ENCODE measurements at places on chromosomes 6 and 20.

GRCh38 chr6:143061597-143062385 is 1.1 kb downstream of the AIG1 start:
- DNase-seq = no peak

GRCh38 chr6:17600527-17601385 is 654 bp downstream of the FAM8A1 start:
- peak; percentile 44 for DNase-seq

DNA sequence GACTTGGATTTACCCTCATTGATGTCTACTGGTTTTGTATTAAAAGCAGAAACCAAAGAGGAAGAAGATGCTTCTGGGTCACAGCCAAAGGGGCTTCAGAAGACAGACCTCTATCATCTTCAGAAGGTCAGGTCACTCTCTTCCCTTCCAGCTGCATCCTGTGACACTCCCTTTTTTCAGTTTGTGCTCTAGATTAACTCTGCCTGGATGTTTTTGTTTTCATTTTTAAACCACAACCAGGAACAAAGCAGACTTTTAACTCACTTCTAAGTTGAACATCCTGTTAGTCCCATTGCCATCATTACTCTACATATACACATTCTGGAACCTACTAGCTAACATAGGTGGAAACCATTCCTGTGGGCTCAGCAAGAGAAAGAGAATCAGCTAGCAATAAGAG is 45.2 kb downstream of the AKIRIN2 start:
- no peak for DNase-seq

DNA sequence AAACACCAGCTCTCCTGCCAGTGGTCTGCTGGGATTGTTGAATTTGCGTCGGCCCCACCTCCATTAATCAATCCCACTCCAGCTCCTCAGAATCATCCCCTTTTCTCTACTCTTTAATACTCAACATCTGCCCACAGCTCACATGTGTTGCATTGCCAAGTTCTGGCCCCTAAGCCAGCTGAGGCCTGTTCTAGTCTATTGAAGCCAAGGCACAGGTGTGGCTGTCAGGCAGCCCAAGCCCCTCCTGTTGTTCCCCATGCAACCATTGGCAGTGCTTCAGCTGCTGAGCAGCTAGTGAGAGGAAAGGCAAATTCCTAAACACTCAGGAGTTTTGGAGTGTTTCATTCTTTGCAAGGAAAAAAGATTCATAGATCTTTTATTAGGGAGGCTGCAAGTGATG is 128.0 kb upstream of the NT5E start:
- DNase-seq = peak; percentile 11

GRCh38 chr20:9500121-9500520 is 14.3 kb upstream of the LAMP5 start:
- DNase-seq = no peak

- DNase-seq = no peak
Observed at GRCh38 chr20:1656844-1657243, 735 bp downstream of the SIRPG start.

GRCh38 chr20:4721719-4722118 is at the start of gene PRND:
TSS of gene PRND (plus strand) at chr20:4721909. CDS start at chr20:4724552, 2,643 bp downstream.
- DNase-seq = peak; percentile 50

GRCh38 chr20:3119044-3119443 is 34.5 kb upstream of the AVP start:
- no peak for DNase-seq

GRCh38 chr6:132143258-132143657 is 192.1 kb upstream of the CCN2 start:
- no peak for DNase-seq

GRCh38 chr20:49874696-49875095 is 40.6 kb downstream of the SPATA2 start:
- no peak for DNase-seq

- DNase-seq = peak; percentile 25
Observed at GRCh38 chr6:155872961-155873360, 417.3 kb upstream of the NOX3 start.

GRCh38 chr6:117440706-117441525 is 15.2 kb upstream of the ROS1 start:
- DNase-seq = no peak

GRCh38 chr6:72382602-72383529 is 239.0 kb upstream of the KCNQ5 start:
- DNase-seq = no peak

DNA sequence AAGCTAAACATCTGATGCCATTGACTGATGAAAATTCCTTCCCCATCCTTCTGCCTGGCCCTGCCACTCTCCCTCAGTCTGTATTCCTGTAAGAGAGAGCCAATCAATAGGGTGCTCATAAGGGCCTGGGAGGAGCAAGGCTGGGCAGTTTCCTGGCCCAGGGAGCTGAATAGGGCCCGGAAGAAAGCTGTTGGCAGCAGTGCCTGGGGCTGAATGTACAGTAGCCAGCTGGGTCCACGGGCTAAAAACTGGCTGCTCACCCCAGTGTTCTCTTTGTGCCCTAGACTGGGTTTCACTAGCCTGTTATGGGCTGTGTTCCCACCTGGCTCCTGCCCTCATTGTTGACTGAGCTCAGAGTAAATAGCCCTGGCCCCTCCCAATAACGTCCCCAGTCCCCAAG is 1.7 kb upstream of the WFDC2 start:
- no peak for DNase-seq

- DNase-seq = no peak
Observed at GRCh38 chr20:13515796-13516558, 122.8 kb downstream of the TASP1 start.

GRCh38 chr6:6586671-6587526 is 1.6 kb upstream of the LY86 start:
- no peak for DNase-seq

- DNase-seq = peak; percentile 84
Observed at GRCh38 chr6:163356324-163356723, 58.2 kb upstream of the QKI start.

DNA sequence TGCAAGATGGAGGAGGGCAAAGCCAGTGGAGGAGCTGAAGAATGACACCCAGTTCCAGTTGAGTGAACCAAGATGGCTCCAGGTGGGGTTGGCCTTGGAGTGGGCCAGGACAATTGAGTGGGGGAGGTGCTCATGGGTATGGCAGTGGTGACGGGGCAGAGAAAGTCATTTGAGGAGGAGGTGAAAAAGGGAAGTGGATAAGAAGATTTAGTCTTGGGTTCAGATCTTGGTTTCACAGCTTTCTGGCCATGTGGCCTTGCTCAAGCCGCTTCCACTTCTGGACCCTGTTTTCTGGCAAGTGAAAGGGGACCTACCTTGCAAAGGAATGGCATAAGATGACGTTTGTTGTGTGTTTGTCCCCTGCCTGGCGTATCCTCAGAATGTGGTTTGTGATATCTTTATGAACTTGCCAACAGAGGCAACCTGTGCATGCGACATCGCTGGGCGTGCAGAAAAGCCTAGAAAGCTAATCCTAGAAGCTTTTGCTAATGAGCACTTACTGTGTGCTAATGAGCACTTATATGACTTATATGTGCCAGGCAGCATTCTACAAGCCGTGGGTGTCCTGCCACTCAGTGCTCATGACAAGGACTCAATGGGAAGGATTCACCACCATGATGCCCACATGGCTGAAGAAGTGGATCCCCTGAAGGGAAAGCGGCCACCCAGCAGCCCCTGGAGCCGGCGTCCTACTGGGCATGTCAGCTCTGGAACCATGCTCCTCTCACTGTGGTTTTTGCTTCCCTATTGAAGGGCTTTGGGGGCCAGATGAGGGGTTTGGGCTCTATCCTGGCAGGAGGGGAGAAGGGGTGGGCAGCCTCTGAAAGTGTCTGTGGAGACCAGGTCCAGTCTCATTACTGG is 23.6 kb upstream of the STX16 start:
- no peak for DNase-seq

DNA sequence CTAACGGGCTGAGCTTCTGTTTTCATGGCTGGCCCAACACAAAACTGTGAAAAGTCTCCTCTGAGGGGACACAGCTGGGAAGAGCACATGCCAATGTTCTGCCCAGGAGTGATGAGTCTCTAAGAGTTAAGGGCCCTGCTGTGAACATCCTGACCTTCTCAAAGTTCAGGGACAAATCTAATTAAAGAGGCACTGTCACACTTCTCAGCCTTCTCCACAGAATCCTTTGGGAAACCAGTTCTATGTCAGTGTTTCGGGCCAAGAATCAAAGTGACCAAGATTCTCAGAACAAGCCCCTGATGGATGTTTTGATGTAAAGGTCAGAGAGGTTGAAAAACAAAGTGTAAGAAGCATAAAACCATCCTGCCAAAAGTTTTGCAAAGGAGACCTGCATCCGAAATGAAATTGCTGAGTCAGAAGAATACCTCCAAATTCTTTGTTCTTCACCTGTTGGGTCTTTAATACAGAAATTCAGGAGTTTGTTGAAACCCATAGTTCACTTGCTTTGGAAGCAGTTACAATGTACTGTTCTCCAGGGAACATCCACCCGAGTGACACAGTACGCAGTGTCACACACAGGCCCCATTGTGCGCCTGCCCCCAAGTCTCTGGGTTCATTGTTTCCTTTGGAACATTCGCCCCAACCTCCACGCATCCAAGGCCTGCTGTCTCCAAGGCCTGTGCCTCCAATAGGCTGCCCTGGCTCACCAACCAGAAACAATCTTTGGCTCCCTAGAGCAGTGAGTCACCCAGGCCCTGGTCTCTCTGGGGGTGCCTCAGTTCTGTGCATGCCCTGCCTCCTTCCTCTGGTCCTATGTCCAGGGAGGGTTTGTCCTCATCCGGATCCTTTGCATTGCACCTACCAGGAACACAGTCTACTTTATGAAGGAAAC is 65.5 kb upstream of the QKI start:
- no peak for DNase-seq

DNA sequence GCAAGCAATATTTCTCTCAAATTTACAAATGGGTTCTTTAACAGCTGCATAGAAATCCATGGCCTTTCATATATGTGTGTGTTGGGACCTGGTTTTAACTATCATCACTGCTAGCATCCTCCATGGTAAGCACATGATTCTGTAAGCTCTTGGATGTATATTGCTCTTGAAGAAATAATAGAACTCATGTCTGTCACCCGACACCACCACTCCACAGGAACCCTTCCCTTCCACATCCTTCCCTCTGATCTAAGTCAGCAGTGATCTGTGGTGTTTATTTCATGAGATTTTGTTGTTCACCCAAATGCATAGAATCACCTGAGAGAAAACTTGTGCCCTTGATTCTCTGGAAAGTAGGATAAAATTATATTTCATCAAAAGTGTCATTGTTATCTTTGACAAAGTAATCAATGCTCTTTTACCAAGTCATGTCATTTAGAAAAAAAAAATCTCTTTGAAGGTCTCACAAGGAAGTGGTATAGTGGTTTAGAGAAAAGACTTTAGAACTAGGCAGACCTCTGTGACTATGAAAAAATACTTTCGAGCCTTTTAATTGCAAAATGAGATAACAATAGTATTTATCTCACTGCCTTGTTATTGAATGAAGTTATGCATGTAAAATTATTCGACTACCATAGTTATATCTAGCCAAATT is 649.8 kb upstream of the SLC35B3 start:
- DNase-seq = no peak

- DNase-seq = no peak
Observed at GRCh38 chr6:39296745-39297640, 17.2 kb downstream of the KCNK17 start.

DNA sequence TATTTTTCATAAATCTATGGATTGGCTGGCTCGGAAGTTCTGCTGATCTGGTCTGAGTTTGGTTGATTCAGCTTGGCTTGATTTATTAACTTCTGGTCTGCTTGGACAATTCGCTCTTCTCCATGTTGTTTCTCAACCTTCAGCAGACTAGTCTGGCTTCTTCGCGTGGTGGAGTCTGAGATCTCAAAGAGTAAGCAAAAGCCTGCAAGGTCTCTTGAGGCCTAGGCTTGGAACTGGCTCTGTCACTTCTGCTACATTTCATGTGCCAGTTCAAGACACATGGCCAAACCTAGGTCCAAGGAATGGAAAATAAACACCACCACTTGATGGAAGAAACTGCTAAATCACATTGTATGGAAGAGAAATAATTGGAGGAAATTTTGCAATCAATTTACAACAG is 115.1 kb upstream of the JAG1 start:
- DNase-seq = no peak

DNA sequence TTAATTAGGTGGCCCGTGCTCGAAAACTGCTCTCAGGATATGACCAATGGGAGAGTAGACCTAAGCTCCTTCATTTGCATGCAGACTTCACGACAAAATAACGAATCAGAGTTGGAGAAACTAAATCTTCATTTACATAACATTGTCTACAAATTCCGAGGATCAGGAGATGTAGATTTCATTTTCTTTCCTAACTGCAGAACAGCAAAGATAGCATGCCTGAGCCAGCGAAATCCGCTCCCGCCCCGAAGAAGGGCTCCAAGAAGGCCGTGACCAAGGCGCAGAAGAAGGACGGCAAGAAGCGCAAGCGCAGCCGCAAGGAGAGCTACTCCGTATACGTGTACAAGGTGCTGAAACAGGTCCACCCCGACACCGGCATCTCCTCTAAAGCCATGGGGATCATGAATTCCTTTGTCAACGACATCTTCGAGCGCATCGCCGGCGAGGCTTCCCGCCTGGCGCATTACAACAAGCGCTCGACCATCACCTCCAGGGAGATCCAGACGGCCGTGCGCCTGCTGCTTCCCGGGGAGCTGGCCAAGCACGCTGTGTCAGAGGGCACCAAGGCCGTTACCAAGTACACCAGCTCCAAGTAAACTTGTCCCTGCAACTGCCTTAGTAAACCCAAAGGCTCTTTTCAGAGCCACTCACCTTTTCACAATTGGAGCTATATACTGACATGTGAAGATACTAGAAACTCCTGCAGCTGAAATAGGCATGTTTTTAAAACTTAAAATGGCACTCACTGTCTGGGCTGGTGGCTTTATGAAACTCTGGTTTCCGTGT is 96.5 kb downstream of the HFE start:
- peak; percentile 47 for DNase-seq

DNA sequence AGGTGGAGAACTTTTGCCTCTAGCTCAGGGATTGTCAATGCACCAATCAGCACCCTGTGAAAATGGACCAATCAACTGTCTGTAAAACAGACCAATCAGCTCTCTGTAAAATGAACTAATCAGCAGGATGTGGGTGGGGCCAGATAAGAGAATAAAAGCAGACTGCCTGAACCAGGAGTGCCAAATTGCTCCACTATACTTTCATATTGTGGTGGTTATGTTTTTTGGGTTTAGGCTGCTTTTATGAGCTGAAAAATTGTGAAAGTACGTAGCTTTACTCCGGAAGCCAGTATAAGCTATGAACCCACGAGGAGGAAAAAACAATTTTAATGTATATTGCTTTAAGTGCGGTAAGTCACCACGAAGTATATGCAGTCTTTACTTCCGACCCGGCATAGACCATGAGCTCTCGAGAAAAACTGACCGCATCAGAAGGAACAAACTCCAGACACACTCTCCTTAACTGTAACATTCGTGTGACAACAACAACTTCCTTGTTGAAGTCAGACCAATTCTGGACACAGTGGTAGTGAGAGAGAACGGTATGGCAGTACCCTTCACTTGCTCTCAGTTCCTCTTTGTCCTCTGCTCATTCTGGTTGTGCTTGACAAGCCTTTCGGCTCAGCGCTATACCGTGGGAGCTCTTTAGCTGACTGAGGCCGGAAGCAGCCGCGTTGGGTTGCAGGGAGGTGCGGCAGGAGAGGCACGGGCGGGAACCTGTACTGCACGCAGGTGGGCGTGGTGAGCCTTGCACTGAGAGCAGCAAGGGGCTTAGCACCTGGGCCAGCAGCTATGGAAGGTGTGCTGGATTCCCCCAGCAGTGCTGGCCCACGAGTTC is 81.9 kb upstream of the E2F3 start:
- no peak for DNase-seq

- DNase-seq = no peak
Observed at GRCh38 chr6:48213076-48213788, 102.2 kb upstream of the PTCHD4 start.

Data from iPS-NIHi11 (cell line).